ENCODE measurements at places on chromosomes 5 and 9.
A peak's percentile ranks its signal among the peaks of the same experiment; 100 is the strongest.

DNA sequence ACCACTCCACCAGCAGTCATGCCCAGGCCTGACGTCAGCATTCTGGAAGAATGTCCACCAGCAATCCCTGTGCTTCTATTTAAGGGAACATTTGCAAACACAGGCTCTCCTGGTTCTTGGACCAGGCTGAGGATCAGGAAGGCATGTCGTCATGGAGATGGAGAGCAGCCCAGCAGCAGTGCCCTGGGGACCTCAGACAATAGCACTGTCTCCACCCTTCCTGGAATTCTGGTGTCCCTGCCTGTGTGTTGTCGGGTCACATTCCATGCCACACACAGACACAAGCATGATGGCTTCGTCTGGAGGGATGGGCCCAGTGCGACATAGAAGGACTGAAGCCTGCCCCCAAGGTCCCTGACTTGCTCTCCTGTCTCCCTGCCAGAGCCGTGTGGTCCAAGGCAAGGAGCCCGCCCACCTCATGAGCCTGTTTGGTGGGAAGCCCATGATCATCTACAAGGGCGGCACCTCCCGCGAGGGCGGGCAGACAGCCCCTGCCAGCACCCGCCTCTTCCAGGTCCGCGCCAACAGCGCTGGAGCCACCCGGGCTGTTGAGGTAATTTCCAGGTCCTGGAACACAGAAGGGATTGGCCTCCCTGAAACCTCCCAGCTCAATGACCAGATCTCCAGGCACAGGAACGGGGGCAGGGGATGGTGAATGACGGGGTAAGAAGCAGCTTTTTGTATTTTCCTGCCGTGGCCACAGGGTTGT lies 43.8 kb downstream of the STOM start:
- DNase-seq, result no peak

DNA sequence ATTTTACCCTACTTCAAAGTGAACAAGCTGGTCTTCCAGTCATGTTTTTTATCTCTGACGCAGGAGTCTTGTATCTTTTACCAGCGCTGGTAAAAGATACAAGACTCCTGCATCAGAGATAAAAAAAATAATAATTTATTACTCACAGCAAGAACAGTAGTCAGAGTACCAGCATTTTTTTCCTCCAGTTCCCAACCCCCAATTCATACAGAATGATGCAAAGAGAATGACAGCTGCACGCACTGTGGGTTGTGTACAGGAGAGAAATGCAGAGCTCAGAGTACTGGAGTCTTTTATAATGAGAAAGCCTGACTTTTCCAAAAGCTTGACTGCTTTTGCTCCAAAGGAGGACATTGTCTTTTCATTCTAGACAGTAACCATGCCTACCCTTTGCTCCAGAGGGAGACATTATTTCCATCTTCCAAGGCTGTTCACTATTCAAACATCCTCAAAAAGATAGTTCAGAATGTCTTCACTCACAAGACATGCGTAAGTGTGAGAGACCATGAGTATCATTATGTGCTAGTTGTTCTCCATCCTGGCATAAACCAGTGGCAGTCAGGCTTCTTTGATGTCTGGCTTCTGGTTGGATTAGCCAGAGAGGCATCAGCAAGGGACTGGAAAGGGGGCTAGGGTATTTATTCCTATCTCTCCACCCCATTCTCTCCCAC lies 14.3 kb upstream of the RANBP6 start:
- DNase-seq, result no peak

GRCh38 chr5:140189977-140190871 lies 15.2 kb downstream of the CYSTM1 start:
- DNase-seq, result no peak

DNA sequence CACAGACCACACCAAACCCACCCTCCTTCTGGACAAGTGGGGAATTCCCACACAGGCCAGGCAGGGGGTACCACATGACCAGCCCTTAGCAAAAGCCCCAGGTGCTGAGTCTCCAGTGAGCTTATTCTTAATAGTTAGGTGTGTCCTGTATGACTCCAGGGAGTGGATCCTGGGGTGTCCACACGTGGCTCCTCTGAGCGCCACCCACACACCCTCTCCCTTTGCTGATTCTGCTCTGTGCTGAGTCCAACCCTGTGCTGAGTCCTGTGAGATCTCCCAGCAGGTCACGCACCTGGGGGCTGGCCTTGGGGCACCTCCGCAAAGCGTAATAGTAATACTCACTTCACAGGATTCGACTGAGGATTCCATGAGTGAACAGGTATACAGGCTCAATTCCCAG lies 12.7 kb downstream of the LRRC14B start:
- no peak for DNase-seq

- DNase-seq, result no peak
Measured at GRCh38 chr9:12759761-12760160, 15.1 kb upstream of the LURAP1L start.

DNA sequence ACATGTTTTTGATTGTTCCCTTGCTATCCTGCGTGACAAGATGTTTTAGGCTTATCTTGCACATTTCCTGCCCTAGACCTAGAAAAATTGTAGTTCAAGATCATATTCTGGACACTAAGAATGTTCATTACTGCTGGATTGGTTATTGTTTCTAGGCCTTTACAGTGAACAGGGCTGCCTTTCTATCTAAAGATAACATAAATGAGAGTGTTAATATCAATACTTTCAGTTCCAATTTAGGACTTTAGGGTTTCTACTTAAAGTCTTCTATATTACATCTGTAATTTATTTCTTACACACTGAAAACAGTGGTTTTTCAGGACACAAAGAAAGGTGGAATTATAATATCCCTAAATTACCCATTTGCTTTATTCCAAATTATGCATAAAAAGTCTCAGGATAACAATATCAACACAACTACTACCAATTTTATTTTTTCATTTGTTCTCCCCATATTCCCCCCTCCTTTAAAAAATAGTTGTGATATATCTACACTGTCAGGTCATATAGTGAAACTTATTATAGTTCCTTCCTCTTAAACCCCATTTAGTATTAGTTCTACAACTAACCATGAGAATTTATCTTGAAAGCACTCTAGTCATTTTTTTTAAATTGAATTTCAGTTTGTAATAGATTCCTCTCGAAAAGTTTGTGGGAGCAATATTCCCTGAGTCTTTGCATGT lies 293.9 kb upstream of the RIOK2 start:
- DNase-seq, result no peak

- DNase-seq, result no peak
Measured at GRCh38 chr5:34039398-34040157, 3.4 kb downstream of the C1QTNF3 start.

DNA sequence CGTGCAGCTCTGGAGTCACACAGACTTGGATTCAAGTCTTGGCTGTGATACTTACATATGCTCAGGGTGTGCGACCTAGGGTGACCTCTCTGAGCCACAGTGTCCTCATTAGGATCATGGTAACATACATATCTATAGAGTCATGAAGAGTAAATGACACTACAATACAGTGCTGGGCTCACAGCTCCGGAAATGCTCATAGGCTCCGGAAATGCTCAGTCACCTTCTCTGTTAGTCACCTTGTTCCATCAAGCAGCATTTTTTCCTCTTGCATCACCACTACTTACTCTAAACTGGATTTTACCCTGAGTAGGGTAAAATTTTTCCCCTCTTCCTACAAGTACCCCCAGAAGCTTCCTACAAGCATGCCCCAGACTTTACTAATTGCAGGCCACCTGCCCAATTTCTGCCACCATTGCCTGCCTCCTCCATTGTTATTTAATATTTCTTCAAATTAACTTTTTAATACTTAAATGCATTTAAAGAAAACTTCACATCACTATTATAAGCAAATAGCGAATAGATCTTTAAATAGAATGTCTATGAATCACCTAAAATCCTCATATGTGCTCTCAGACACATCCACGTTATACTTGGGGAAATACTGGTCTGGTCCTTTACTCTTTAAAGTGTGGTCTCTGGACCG lies 147.6 kb upstream of the SPRY4 start:
- peak; percentile 54 for DNase-seq

DNA sequence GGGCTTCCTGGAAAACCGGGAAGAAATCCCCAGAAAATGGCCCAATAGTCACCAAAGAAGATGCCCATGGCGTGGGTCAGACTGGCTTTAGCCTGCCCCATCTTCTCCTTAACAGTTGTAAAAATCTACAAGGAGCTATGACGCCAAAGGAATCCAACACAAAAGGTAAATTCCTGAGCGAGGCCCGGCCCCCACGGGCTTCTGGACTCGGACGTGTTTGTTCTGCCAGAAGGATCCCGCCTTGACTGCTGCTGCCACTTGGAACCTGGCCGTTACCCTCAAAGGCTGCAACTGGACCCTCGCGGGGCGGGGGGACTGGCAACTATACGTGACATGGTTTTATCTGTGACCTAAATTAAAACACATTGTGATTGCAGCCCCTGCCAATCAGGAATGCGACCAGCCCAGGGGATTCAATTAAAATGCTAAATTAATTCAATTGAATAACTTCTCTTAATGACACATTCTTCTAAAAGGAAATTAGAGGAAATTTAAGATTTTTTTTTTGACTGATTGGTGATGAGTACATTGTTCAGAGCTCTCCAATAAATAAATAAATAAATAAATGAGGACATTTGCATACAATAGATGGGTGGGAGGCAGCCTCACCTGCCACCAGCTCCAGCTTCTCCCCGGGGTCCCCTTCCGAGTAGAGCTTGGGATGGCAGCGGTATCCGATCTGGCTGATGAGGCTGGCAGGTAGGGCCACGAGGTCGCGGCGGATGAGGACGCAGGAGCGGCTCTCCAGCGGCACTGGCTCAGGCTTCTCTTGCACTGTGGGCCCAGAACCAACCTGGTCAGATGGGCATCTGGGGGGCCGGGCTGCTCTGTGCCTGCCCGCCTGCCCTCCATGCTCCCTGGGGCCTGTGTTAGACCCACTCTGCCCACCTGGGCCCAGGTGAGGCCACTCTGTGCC lies 54.7 kb upstream of the UBAC1 start:
- DNase-seq, result no peak

GRCh38 chr9:91376239-91376638 lies 14.5 kb upstream of the AUH start:
- DNase-seq, result no peak

DNA sequence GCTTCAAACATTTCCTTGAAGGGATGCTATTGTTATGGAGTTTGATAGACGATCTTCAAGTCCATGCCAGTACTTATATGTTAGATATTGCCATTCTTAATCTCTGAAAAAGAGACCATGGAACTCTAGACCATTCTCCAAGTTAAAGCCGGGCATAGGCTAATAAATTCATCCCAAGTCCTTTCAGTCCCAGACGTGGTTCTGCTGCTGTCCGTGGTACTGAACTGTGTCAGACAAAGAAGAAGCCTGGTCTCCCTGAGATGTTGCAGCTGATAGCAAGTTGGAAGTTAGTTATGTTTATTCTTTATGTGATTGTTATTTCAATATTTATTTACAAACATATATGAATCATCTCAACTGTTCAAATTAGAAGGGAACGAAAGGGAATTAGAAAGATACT lies 158.7 kb downstream of the NMUR2 start:
- no peak for DNase-seq

DNA sequence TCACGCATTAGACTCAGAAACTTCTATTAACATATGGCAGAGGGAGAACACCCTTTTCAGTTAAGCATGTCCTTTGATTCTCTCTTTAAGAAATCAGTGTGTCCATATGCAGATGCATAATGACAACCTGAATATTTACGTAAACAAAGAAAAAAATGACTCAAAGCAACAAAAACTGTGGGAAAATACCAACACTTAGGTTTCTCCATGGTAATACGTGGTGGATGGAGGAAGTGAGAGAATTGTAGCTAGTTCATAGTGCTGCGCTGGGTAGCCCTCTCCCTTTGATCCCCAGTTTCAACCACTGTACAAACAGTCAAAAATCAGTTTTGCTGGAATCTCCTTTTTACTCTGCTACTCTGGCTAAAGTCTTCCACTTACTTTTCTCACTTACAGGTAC lies 2.0 kb upstream of the MAP3K1 start:
- DNase-seq, result no peak

- DNase-seq, result no peak
Measured at GRCh38 chr5:164051745-164052144, 546.3 kb downstream of the MAT2B start.

DNA sequence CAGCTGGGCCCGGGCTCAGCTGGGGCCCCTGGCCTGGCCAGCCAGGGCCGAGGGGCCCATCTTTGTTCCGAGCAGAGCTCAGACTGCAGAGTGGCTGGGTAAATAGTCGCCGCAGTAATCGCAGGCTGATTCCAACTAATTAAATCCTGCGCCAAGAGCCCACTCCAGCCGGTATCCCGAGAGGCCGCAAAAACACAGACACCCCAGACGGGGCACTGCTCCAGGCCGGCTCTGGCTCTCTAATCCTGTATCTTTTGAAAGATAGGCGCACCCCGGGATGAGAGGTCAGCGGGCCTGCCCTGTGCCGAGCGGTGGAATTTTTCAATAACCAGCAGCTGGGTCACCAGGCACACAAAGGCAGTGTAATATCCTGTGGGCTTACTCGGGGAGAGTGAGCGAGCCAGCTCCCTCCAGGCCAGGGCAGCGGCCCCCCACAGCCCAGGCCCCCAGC lies 57.7 kb downstream of the LMX1B start:
- no peak for DNase-seq

GRCh38 chr9:101460965-101461364 lies 25.4 kb upstream of the ALDOB start:
- DNase-seq, result no peak

- DNase-seq, result no peak
Measured at GRCh38 chr5:135571066-135571609, 7.7 kb downstream of the CXCL14 start.

GRCh38 chr5:127519527-127519926 lies 2.1 kb downstream of the PRRC1 start:
- DNase-seq, result no peak

GRCh38 chr5:33032271-33033070 lies 321.4 kb downstream of the NPR3 start:
- DNase-seq, result peak; percentile 26

- peak; percentile 75 for DNase-seq
Measured at GRCh38 chr9:128892221-128892921, 10.4 kb downstream of the LRRC8A start.

GRCh38 chr5:124554746-124555578 lies 191.5 kb downstream of the ZNF608 start:
- no peak for DNase-seq

- DNase-seq, result no peak
Measured at GRCh38 chr9:19050637-19051591, 1.7 kb downstream of the RRAGA start.

DNA sequence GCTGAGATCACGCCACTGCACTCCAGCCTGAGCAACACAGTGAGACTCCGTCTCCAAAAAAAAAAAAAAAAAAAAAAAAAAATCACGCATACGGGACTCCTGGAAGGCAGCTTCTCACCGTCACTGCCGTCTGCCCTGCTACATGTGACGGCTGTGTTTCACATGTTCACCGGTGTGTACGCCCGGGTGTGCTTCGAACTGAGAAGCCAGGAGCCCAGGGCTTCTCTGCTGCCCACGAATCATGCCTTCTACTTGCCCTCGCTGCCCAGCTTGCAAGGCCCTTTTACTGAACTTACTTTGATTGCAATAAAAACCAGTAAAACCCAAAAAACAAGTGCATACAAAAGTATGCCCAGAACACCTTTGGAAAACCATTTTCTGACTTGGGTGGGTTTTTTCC lies 5.8 kb upstream of the NKD2 start:
- DNase-seq, result no peak

GRCh38 chr5:153516504-153517240 lies 26.2 kb downstream of the GRIA1 start:
- DNase-seq, result no peak

- DNase-seq, result peak; percentile 33
Measured at GRCh38 chr5:28648108-28648507, 1609.7 kb upstream of the CDH9 start.

- no peak for DNase-seq
Measured at GRCh38 chr5:76754668-76755078, 38.7 kb downstream of the F2R start.

GRCh38 chr9:37953775-37954437 lies 50.0 kb upstream of the SLC25A51 start:
- peak; percentile 94 for DNase-seq

All from HS-27A (cell line).